ENCODE measurements at places on chromosomes 3 and 15.

DNA sequence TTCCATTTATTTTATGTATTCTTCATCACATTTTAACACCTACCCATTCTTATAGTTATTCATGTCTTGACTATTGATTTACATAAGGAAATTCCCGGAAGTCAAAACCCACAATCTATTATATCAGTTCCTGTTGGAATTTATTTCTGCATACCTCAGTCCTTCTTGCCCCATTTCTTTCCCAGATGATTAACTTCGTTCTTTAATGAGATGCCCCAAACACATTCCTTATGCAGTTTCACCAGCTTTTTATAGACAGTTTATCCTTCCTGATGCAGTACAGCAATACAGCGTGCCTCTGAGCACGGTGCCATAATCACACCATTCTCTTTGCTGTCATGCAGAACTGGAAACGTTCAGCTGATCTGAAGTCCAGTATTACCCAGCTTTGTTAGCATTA, 175.8 kb upstream of the NANOGP8 start:
- no peak for DNase-seq

DNA sequence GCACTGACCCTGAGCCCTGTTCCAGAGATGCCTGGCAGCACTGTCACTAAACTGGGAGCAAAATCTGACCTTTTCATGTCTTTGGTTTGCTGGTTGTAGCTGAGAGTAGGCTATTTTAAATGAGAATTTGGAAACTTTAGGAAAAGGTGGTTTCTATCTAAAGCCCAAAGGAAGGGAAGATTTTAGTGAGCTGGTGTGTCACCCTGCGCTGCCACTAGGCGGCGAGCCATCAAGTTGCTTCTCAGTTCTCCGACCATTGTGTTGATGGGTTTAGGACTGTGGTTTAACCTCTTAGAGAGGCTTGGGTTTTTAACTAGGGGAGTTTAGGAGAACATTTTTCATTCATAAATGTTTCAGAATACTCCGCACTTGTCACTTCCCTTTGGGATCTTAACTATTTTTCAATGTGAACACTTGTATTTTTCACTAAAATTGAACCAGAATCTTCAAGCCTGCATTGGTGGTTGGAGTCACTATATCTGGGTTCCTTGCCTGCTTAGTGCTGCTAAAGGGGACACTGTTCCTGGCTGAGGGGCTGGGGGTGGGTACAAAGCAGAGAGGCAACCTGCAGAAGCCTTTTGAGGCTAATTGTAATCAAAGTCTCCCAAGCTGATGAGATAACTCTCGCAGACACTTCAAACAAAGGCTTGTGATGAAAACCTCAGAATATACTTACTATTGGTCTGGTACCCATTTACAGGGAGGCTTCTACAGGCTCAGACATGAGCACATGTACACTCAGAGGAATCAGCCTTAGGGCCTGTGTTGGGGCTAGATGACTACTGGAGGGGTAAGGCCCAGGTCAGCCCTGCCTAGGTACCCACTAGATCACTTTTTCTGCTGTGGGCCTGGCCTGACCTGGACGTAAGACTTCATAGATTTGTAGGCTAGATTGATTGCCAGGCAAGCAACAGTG, 16.8 kb downstream of the EXOSC7 start:
- DNase-seq: no peak

DNA sequence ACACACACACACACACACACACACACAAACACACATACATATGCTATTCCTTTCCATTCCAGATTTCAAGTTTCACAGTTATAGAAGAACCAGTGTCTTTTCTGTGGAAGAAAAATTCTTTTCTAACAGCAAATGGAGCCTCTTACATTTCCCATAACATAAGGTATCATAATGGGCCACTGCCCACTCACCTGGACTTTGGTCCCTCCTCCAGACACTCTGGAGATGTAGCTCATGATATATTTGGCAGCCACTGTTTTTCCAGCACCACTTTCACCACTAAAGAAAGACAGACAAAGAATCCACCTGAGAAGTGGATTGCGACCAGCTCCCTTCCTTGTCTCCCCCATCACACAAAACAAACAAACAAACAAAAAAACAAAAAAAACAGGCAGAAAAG, 29.8 kb downstream of the LDHAL6B start:
- no peak for DNase-seq

DNA sequence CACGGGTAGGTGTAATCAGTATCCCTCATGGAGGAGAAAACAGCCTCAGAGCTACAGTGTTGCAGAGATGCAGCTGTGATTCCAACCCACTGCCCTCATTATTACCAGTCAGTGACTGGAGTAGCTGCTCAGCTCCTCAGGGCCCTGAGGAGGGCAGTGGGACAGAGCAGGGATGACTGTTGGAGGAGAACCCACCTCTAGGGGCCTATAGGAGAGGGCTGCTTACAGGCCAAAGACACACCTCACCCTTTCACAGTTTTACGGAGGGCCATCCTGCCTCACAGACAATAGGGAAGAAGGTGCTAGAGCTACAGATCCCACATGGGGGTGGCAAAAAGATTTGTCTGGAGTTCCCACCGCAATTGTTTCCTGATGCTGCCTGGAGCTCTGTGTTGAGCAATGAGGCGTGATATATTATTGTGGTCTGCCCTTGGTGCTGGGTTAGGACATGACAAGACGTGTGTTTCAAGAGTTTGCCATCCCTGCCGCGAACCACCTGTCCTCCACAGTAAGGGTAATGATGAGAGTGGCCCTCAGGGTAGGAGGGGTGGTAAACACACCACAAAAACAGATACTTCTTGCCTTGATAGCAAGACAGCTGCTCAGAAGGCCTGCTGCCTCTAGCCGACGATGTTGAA, 140.5 kb upstream of the TPM1 start:
- no peak for DNase-seq

DNA sequence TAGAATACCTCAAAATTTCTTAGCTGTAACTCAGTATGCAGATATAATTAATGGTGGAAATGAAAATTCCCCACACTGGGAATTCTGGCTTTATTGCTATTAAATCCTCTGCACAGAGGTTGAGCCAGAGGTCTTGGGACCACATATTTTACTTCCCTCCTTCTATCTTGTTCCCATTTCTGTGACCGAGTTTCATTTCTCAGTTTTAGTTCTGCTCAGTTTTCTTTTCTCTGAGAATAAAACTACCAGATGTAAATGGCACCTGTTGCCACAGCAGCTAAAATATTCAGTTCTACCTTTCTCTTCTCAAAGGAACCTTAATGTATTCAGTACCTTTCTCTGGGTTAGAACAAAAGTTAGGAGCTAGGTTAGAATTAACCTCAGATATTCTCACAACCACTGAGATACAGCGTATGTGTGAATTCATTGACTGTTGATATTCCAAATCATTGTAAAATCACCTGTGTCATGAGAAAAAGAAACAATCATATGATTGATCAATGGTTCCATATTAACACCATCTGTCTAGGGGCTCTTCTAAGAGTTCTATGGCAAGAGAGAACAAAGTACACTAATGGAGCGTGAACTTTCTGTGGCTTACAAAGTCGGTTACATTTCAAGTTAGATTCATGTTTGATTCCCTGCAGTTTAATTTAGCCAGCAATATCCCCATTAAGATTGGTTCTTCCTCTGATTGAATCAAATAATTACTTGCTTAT, 374.1 kb downstream of the EFHB start:
- no peak for DNase-seq

- no peak for DNase-seq
These were observed 896.0 kb downstream of the MCTP2 start for GRCh38 chr15:95127356-95127755.

GRCh38 chr3:36796881-36797280, 32.5 kb upstream of the DCLK3 start:
- no peak for DNase-seq

GRCh38 chr15:33834892-33835743, 133.2 kb upstream of the CHRM5 start:
- DNase-seq: no peak

DNA sequence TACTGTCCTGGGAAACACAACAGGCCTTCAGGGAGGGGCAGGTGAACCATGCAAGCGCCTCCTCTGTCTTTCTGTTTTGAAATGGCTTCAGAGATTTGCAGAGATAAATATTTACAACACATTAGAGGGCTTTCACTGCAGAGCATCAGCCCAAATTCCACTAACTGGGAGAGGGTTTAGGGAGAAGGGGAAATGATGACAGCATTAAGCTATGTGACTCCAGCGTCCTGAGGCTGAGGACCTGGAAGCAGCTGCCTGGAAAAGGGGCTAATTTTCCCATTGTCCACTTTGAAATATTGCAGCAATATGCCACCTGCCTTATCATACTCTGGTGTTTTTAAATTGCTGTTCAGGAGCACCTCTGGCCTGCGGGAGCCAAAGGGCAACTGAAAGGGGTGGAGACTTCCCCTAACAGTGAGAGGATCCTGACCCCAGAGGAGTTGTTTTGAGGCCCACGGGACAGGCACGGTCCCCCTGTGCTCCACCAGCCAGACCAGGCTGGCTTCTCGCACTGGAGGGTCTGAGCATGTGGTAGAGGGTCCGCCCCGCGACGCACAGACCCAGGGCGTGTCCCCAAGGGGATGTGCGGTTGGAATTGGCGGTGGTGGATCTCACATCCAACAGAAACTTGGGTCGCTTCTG, 110.6 kb downstream of the XXYLT1 start:
- DNase-seq: no peak

DNA sequence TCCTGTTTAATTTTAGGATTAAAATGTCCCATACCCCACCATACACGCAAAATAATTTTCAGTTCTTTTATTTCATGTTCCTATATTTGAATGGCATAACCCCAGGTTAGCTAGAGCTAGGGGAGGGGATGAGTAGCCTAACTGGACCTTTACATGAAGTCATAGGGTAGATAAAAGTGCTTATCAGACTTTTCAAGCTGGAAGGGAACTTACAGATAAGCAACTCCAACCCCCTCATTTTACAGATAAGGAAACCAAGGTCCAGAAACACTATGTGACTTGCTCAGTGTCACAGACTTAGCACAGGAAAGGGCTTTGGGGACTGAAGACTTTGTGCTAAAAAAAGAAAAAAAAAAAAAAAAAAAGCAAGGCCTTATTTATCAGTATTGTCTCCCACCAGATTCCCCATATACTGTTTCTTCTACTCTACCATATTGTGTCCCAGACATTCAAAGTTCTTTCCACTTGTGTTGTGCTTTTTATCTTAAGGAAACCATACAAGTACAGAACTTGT, 10.6 kb upstream of the TNIK start:
- no peak for DNase-seq

GRCh38 chr3:86951322-86951721, 39.6 kb downstream of the VGLL3 start:
- DNase-seq: no peak

- no peak for DNase-seq
These were observed 915.1 kb downstream of the MCTP2 start for GRCh38 chr15:95146481-95146880.

- no peak for DNase-seq
These were observed 164.8 kb upstream of the NUDT16 start for GRCh38 chr3:131216801-131217200.

DNA sequence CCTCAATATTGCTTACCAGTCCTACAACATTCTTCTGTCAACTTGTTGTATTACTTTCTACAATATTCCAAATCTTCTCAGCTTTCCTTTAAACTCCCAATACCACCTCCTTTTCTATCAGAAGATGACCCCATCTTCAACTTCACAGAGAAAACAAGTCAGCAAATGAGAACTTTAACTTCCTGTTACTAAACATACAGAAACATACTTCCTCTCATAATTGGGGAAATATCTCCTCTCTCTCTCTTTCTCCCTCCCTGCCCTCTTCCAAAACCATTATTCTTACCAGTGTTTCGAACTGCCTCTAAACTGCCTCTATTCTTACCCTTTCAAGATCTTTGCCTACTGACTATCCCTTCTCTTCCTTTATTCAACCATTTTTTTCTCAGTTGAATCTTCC, 1.8 kb upstream of the SNAP23 start:
- DNase-seq: no peak

DNA sequence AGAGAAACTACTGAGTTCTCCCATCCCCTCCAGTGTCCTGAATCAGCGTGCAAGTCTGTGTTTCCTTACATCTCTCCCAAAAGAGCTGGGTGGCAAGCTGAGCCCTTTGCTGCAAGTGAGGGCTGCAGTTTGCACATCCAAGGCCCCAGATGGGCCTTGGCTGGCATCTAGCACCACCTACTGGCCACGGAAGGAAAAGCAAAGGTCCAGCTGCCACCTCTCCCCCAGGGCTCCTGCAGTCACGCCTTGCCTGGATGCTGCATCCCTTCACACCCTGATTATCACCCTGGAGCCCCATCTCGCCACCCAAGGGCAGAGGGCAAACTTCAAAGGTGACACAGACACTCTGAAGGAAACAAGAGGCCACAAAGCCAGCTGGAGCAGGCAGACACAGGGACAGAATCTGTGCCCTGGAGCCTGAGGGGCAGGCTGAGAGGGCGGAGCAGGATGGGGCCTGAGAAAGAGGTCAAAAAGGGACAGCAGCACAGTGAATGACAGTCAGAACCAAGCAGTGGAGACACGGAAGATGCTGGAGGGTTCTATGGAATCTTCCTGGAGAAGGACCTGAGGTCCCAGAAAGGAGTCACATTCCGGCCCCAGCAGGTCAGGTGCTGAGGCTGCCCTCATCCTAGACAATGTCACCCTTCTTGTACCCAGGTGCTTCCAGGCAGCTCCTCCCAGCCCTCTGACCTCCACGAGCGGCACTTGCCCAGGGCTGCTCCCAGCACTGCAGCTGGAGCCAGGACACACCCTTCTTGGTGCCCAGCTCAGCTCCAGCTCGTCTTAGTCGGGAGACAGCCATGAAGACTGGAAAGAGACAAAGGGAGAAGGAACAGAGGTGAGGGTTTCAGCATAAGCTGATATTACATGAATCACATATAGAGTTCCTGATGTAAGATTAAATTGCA, 18.3 kb upstream of the NTRK3 start:
- DNase-seq: peak; percentile 66

DNA sequence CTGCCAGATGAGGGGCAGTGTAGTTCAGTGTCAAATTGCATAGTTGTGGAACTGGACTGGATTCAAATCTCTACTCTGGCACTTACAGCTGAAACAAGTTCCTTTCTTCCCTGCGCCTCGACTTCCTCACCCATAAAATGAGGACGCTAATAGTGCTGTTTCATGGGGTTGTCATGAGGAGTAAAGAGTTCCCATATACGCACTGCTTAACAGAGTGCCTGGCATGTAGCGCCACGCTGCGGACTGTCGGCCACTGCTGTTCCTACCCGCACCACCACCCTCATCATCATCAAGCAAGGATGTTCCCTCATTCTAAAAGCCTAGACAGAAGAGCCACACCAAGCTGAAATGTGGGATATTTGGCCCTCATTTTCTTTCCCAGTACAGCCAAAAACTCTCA, 91.9 kb downstream of the CHDH start:
- DNase-seq: no peak

- no peak for DNase-seq
These were observed 48.3 kb upstream of the TRIM42 start for GRCh38 chr3:140629357-140630137.

Data from stimulated activated CD4-positive, alpha-beta T cell treated with anti-CD3 and anti-CD28 coated beads, Interleukin-12 subunit alpha, Interleukin-12 subunit beta, amount 100 ng/mL, for 24 hours (primary cell).